Stimulated activated CD8-positive, alpha-beta memory T cell treated with anti-CD3 and anti-CD28 coated beads, Interleukin-4, amount 100 ng/mL, for 1 hour (primary cell): ENCODE measurements at places on chromosomes 4 and X.

DNA sequence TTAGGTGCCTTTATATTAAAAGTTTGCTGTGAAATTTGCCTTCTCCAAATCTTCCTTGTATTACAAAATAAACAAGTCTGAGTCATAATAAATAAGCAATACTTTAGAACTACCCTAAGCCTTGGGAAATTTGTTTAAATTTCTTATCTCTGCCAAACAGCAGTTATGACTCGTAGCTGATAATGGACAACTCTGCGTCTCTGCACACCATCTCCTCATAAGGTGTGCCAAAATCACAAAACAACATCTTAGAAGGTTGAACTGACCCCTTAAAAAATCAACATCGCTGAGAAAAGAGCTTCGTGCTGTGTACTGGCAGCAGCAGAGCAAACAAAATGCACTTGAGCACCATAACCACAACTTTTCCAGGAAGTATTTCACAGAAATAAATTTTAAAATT, 22.0 kb downstream of the OR13H1 start:
- DNase-seq: no peak

DNA sequence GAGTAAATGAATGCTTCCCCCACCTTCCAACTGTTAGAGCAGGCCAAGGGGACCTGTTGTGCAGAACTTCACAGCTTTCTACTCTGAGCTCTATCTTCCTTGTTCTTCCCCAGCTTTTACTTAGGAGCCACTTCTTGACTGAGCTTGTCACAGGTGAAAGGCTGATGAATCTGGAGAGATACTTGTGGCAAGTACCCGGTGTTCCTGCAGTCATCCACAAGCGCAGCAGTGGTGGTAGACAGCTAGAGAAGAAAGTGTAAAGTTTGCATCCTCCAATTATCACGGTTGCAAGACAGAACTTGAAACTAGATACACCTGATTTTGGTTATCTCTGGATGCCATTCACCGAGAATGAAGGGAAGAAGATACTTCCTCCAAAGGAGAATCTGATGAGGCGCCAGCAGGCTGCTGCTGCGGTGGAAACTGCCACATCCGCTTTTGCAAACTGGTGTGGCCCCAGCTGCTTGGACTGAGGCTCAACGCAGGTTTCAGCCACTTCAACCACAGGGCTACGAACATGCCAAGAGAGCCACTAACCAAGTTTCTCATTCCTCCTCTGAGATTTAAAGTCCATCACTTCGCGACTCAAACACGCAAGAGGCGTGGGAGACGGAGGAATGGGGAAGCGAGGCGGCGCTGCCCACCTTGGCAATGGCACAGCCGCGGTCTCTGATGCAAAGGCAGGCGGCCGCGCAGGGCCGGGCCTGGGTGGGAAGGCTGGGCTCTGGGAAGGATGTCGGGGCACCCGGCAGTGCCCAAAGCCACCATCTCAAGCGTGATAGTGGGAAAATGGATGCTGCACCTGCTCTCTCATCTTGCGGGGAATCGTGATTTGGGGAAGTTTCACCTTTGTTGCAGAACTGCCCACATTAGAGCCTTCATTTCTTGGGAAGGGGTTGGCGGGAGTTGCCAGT, 1.3 kb upstream of the FHIP1A start:
- no peak for DNase-seq

GRCh38 chr4:17241835-17242234, 270.1 kb downstream of the QDPR start:
- DNase-seq: no peak

DNA sequence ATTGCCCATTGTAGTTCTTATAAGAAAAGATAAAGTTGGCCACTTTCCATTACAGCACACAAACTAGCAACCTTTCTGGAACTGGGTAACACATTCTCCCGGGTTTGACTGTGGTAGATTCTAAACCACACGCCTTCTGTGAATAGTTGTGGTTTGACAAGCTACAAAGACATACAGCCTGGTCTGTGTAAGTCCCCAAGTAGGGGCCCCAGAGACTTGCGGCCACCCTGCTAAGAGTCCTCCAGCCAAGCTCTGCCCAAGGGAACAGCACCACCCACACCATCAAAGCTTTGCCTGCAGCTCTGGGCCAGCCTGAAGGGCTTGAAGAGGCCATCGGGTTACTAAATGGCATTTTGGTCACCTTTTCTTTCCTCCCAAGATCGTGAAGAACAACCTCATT, 203.4 kb downstream of the MAML3 start:
- DNase-seq: no peak

DNA sequence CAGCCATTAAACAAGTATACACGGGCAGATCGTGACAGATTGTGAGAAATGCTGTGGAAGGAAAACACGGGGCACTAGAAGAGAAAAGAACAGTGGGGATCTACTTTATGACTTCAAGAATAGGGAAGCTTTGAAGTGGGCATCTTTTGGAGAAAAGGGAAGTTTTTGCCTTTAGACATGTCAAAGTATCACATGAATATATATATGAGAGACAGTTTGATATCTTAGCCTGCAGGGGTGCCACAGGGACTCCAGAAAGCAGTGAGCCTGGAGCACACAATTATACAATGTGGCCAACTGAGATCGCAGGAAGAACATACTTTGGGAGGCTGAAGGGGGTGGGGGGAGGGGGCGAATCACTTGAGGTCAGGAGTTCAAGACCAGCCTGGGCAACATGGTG, 35.7 kb downstream of the RELL1 start:
- no peak for DNase-seq

DNA sequence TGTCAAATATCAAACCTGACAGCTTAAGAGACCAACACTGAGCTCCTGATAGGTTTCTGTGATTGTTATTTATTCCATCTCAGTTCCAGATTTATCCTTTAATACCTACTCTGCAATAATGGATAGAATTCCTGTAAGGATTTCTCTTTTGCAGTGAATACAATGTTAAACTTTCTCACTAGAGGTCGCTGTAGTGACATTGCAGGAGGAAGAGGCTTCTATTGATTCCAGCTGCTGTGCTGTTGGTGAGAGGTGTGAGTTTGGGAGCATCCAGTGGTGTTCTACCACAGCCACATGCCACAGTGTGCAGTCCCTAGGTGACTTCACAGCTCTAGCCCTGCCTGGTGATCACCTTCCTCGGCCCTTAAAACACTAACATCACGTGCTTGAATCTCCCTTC, 34.6 kb upstream of the DCAF8L2 start:
- no peak for DNase-seq

- no peak for DNase-seq
These were observed 5.6 kb upstream of the KANTR start for GRCh38 chrX:53088136-53088974.

DNA sequence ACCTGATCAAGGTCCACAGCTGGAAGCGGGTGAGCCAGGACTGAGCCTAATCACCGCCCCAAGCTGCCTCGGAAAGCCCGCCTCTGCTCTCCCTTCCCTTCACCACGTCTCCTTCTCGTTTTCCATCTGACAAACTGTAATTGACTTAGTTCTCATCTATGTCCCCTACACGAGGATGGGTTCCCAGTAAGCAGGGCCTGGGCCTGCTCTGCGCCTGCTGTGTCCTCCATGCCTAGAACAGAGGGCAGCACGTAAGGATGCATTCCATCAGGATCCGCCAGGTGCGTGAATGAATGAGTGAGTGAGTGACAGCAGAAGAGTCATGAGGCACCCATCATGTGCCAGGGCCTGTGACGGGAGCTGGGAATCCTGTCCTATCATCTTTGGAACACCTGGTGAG, 86.7 kb downstream of the JAKMIP1 start:
- DNase-seq: no peak
